ENCODE measurements at places on chromosomes 7 and 10.

DNA sequence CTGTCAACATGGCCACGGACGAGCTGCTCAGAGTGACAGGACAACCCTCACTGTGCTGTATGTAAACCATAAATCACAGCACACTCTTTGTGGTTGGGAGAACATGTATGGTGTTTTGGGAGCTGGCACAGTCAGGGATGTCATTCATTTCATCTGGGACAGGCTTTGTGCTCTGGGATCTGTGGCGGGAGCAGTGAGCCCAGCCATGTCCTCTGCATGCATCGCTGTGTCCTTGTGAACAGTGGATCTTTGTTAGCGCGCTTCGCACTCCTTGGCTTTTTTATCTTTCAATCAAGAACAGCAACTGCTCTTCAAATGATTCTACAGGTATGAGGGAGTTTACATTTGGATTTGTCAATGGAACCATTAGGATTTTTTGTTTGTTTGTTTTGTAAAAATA lies 7.1 kb downstream of the CCM2 start:
- DNase-seq, result no peak

- no peak for DNase-seq
Measured at GRCh38 chr7:78734626-78735025, 718.8 kb downstream of the MAGI2 start.

GRCh38 chr7:121037957-121038716 lies 49.6 kb downstream of the CPED1 start:
- DNase-seq, result no peak

- DNase-seq, result no peak
Measured at GRCh38 chr10:70328967-70329366, 45.2 kb upstream of the NPFFR1 start.

GRCh38 chr7:96316949-96317348 lies 4.9 kb downstream of the SLC25A13 start:
- DNase-seq, result no peak

- no peak for DNase-seq
Measured at GRCh38 chr7:141671705-141672496, 30.1 kb downstream of the DENND11 start.

DNA sequence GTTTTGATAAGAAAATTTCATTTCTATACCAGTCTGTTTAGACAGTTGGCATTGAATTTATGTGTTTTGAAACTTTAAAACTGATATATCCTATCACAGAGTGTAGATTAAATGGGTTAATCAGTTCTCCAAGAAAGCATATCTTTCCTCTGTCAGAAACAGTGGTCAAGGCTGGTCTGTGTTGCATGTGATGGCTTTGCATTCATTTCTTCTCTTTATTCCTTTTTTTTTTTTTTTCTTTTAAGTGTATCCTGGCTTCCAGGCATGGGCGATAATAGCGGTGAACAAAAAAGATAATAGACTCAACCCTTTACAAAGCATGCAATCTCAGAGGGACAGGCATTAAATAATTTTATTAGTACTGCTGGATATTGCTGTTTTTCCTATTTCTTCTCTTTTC lies 136.6 kb downstream of the LRRC4 start:
- no peak for DNase-seq

DNA sequence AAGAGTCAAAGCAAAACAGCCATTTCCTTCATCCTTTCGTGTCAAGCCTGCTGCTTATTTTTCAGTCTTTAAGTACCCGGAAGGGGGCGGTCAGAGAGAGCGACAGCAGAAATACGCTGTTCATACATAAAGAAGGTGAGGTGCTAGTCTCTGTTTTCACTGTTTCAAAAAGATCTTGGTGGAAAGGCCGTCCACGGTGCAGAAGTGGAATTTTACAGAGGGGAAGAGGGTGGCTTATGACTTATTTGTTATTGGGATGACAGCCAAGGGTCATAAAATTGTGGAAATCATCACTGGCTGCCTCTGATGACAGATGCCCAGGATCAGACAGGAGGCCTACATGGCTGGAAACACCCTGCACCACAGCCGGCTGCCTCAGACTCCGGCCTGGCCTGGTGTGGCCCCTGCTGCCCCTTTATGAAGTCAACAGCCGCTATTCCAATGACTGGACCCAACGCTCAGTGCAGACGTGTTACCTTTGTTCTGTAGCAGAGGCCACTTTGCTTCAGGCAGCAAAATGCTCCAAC lies 57.0 kb downstream of the HIPK2 start:
- no peak for DNase-seq

- no peak for DNase-seq
Measured at GRCh38 chr10:3452173-3452626, 279.6 kb upstream of the PITRM1 start.

- no peak for DNase-seq
Measured at GRCh38 chr7:117051808-117052207, 98.5 kb downstream of the ST7 start.

DNA sequence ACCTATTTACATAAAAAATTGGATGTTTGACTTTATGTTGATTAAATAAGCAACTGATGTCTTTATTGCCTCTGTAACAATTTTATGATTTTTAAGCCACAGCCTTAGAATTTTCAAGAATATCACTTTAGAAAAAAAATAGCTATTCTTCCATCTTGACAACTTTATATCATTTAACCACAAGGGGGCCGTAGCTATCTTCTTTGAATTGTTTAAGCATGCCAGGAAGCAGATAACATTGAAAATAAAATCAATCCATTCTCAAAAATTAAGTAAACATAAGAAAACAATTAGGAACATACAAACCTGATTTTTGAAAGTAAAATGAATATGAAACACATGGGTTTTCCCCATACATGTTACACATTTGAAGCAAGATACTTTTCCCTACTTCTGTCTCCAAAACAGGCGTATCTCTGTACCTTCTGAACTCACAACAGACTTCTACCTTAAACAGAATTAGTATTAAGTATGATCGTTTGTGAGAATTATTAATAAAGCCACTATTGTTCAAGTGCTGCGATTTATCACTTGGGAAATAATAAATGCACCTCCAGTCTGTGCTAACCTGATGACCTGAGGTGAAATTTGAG lies 209.0 kb downstream of the CACNA2D1 start:
- DNase-seq, result no peak

DNA sequence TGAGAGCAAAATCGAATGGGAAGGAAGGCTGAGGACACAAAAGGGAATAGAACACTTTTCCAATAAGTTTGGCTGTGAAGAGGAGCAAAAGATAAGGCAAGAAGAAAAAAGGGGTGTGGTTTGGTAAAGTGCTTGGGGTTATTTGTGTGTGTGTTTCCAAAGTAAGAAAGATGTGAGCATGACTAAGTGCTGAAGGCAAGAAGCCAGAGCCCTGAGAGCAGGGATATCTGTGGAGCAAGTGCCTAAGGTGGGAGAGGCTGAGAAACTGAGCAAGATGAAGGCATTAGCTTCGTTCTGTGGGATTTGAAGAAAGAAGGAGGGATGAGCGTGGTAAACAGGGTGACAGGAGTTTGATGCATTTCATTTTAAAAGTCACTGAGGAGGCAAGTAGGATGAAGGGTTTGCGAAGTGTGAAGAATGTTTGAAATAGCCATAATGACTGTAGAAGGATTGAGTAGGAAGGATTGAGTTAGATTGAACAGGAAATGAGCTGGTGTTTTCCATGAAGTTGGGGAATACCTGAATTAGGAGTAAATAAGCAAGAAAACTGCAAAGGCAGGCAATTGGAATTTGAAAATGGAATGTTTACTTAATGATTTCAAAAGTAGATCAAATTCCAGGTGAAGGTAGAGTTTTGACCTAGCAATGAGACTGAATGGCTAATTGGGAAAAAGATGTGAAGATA lies 19.9 kb upstream of the SP4 start:
- no peak for DNase-seq

Data from activated CD4-positive, alpha-beta T cell treated with anti-CD3 and anti-CD28 coated beads, Interleukin-2, amount 50 U/mL, for 24 hours (primary cell).